ENCODE measurements at places on chromosomes 1 and 21.

GRCh38 chr1:207845109-207845508, 65.8 kb downstream of the CD34 start:
- no peak for DNase-seq

- DNase-seq: no peak
Measured at GRCh38 chr21:34004013-34004938, 69.1 kb upstream of the MRPS6 start.

DNA sequence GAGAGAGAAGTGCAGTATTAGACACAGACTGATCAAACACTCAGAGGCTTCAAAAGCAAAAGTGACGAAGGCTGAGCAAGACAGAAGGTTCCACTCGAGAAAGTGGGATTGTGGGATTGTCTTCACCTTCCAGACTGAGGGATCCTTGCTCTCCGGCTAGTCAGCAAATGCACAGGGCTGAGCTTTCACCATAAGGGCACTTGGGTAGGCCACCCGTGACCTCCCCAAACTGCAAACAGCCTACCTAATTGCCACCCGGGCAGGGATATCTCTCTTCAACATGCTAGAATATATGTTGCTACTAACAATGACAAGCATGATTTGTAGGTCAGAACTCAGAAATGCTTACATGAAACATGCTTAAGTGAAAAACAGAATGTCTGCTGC, 35.3 kb upstream of the RIPK4 start:
- no peak for DNase-seq

DNA sequence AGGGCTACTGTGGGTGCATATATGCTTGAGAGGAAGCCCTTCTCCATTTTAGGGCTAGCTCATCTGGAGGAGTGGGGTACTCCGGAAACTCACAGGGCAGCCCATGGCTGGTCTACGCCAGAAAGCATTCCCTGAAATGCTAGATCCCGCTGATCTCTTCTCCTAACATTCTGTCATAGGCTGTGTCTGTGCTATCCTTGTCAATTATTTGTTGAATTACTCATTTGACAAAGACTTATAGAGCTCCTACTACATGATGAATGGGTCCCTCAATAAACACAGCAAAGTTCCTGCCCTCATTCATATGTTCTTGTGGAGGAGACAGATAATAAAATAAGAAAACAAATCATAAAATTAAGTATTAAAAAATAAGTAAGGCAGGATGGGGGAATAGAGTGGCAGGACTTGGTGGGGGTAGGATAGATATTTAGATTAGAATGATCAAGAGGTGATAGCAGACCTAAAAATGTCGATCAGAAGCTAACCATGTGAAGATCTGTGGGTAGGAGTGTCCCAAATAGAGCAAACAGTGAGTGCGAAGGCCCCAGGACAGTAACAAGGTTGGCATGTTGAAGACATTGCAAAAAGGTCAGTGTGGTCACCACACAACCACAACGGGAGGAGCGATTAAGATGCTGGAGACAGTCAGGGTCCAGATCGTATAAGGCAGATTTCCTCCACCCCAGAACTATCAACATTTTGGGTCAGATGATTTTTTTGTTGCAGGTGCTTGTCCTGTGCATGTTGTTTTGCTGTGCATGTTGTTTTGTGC, 13.2 kb downstream of the NGF start:
- no peak for DNase-seq

DNA sequence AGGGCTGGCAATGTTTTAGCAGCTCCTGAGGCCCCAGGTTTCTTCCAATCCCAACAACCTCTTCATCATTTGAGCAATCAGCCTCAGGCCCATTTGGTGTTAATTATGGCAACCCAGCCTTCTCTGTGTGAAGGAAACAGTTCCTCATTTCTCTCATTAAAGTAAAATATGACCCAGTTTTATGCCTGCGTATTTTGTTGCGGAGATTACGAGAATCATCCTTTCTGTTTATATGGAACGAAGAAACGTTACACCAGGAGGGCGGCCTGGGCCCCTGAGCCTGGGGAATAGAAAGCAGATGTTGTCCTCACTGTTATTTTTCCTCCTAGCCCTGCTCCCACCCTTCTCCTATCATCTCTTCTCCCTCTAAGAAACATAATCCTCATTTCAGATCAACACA, 332.2 kb upstream of the USP24 start:
- no peak for DNase-seq

DNA sequence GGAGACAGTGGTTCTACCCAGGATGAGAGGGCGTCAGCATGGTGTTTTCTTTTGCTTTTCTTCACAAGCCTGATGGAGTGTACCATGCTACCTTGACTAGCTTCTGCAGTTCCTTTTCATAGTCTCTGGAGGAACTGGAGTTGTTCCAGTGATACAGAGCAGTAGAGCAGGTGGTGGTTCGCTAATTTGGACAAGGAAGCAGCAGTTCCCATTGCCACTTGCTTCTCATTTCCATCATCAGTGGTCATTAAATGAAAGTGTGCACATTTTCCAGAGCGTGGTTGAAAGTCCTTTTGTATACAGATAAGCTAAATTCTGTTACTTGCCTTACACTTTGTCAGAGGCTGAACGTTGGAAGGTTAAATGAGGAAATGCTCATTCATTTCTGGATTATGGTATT, 182.3 kb downstream of the C1orf21 start:
- no peak for DNase-seq

DNA sequence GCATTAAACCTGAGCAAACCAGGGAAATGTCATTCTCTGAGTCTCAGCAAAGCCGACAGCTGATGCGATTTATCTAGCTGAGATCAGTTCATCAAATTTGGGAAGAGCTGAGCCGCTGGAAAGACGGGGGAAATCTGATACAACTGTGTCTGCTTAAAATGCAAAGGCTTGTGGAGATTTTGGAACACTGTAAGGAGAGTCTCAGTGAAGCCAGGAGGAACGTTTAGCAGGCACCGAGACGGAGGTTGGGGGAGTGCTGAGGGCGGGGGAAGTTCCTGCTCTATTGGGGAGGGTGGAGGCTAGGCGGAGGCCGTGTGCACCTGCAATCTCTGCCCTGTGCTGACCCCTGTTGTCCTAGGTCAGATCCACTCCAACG, 143.2 kb upstream of the CSF3R start:
- DNase-seq: no peak

GRCh38 chr1:38050397-38051078, 3.9 kb upstream of the POU3F1 start:
- no peak for DNase-seq

- no peak for DNase-seq
Measured at GRCh38 chr21:14080040-14080763, 130.6 kb downstream of the LIPI start.

GRCh38 chr21:25867061-25867460, 132.3 kb downstream of the GABPA start:
- no peak for DNase-seq

DNA sequence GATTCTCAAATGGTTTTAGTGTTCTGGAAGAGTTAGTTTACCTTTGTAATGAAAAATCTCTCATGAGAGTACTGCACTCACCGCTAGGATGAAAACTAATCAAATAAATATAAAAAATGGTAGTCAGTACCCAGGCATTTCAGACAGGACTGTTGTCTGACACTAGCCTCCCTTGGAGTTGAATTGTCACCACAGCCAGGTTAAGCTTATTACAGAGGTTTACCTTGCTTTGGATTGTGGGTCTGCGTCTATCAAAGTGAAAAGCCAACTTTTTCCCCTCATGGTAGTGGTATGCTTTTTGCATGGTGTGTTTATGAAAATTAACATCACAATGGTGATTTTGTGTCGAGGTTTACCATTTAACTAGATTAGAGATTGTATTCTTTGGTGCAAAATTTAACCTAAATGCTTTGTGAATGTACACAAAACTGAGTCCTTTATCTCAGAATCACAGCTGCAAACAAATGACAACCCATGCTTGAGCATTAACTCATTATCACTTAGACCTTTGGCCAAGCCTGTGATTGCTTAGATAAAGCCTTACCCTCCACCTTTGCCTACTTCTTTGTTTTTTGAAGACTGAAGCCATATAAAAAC, 20.1 kb downstream of the RAP1A start:
- no peak for DNase-seq

GRCh38 chr1:107680579-107680985, 284.4 kb downstream of the VAV3 start:
- DNase-seq: no peak

- DNase-seq: no peak
Measured at GRCh38 chr1:26957306-26957705, 3.0 kb downstream of the KDF1 start.

DNA sequence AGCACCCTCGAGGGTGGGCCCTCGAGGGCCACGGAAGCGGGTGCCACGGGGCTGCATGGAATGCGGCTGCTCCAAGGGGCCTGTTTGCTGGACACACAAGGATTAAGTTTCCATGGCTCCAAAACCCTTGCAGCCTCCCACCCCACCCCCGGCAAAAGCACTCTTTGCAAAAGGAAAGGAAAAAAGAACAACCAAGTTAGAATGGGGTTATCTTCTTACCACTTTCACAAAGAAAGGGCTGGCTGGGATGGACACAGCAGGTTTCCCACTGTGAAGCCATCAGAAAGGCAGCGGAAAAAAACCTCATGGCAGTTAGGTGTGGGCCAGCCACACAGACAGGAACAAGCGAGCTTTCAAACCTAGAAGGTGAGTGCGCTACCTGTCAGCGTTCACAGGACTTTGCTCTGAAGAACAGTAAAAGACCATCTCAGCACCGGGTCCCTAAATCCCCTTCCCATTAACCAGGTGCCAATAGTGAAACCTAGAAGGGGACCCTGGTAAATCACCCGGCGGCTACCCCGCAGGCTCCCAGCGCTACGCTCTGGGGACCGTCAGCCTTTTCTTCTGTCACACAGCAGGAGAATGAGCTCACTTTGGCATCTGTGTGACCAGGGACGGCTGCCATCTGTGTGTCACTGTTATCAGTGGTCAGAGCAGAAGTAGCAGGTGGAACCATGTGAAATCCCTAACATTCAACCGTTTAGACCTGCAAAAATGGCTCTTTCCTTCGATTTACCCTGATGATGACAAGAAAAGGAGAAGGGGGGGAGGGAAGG, 93.0 kb downstream of the SIM2 start:
- no peak for DNase-seq

DNA sequence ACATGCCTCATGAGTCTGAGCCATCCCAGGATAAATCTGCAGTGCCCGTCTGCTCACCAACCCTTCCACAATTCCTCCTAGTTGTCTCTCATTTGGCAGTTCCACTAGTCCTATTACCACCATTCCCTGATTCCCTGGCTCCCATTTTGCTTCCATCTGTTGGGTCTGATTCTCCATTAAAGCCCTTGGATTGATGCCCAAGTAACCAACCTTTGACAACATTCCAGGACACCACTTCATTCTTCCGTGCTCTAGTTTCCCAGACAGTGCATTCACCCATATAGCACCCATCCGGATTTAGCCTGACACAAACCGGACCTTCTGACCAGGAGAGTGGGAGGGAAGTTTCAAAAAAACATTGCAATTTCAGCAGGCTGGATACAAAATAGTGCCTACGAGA, 189.4 kb upstream of the PALMD start:
- DNase-seq: no peak

- DNase-seq: no peak
Measured at GRCh38 chr1:237416924-237417655, 375.1 kb downstream of the RYR2 start.

DNA sequence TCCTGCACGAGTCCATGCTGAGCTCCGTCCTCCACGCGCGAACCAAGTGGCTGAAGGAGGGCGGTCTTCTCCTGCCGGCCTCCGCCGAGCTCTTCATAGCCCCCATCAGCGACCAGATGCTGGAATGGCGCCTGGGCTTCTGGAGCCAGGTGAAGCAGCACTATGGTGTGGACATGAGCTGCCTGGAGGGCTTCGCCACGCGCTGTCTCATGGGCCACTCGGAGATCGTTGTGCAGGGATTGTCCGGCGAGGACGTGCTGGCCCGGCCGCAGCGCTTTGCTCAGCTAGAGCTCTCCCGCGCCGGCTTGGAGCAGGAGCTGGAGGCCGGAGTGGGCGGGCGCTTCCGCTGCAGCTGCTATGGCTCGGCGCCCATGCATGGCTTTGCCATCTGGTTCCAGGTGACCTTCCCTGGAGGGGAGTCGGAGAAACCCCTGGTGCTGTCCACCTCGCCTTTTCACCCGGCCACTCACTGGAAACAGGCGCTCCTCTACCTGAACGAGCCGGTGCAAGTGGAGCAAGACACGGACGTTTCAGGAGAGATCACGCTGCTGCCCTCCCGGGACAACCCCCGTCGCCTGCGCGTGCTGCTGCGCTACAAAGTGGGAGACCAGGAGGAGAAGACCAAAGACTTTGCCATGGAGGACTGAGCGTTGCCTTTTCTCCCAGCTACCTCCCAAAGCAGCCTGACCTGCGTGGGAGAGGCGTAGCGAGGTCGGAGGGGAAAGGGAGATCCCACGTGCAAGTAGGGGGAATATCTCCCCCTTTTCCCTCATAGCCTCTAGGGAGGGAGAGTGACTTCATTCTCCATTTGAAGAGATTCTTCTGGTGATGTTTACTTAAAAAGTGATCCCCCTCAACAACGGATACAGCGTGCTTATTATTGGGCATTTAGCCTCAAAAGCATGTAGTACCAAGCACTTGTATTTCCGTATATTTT, 991 bp downstream of the PRMT6 start:
- peak; percentile 37 for DNase-seq

GRCh38 chr1:240237305-240237721, 145.6 kb downstream of the FMN2 start:
- no peak for DNase-seq

DNA sequence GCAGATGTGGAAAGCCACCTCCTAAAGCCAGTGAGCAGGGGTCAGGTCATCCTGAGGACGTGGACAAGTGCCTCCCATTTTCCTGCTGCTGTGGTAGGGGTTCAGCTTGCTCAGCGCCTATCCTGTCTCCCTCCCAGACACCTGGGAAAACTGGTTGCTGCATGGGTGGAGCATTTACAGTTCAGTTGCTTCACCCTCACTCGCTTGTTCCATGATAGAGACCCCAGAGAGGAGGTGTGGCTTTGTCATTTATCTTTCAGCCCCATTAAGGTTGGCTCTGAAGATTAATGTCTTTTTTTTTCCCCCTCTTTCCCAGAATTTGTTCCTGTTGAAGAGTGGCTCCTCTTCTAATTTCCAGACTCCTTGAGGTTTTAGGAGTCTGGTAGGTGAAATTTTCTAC, 9.2 kb downstream of the VANGL1 start:
- no peak for DNase-seq

GRCh38 chr1:246144931-246145330, 362.1 kb downstream of the SMYD3 start:
- DNase-seq: no peak

GRCh38 chr1:224526771-224527170, 89.3 kb upstream of the CNIH3 start:
- no peak for DNase-seq
